Umbilical cord (tissue), 2 donors: ENCODE measurements at places on chromosomes 2 and 18.
A peak's percentile ranks its signal among the peaks of the same experiment; 100 is the strongest.

DNA sequence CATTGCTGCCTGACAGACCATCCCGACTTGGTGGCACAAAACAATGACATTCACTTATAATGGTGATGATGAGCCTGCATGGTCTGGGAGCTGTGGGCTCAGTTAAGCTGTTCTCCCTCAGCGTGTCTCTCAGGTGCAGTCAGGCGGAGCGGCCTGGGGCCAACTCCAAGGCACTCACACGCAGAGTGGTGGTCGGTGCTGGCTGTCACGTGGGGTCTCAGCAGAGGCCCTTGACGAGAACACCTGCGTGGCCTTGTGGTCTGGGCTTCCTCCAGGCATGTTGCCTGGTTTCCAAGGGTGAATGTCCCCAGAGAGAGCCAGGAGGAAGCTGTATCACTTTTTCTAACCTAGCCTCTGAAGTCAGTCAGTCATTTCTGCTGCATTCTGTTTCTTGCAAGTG, 29.8 kb downstream of the ARMC9 start:
- no peak for DNase-seq

DNA sequence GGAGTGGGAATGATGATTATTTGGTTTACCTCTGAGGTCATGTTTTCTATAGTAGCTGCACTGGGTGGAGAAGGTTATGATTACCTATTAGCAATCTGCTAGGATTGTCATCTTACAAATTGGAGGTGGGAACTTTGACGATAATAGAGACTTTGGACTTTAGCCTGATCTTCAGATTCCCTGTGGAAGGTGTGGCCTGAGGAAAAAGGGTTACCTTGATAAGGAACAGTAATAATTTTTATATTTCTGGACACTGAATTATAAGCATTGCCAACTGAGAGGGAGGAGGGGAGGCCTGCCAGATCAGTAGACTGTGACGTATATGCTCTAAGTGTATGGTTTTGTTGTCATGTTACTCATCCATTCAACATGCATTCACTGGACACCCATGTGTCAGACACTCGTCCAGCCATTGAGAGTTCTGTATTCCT, 183.4 kb upstream of the FOSL2 start:
- no peak for DNase-seq

DNA sequence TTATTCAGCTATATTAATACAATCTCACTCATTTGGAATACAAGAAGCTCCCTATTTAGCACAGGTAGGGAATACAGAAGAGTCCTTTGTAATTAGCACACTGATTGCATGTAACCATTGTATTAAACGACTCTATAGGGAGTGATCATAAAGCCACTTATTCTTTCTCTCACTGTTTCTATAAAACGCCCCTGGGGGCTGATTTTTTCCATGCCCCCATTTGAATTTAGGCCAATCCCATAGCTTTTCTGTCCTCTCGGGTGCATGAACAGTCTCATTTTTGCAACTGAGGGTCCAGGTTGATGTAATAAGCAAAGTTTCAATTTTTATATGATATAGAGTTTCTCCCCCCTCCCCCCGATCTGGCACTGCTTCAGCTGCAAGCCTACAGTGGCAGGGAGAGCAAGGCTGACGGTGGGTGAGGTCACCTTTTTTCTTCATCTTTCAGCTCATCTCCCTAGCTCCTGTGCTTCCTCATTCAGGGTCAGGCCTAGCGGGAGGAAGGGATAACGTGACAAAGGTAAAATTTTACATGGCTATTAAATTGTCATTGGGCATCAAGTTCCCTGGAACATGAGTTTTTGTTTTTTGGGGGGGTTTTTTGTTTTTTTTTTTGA, 45.7 kb downstream of the GAD1 start:
- DNase-seq: no peak

- DNase-seq: no peak
These were observed 5.2 kb upstream of the COMMD1 start for GRCh38 chr2:61900281-61900680.

GRCh38 chr2:1600191-1601066, 143.9 kb downstream of the PXDN start:
- no peak for DNase-seq

DNA sequence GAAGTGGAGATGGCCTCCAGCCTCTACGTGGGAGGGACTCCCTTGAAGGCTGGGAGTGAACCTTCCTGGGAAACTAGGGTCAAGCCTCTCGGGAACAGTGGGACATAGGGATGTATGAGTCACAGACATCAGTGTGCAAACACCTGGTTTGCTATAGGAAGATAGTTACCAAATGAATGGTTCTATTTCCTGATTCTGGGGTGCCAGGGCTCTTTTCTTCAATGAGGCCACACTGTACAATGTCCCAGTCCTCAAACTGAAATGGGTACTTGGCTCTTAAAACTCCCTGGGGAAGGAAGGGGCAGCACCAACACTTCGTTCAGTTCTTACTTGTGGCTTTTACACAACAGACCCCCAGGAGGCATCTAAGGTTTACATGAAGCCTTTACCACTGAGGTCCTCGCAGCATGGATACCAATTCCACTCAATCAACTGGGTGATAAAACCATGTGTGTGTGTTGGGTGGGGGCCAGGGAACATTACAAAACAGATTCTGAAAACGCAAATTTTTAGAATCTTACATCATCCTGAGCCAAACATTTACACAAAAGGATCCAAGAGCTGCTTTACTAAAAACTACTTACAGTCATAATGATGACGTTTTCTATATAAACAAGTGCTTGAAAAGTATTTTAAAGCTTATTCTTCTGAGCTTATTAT, 10.4 kb downstream of the ERFE start:
- DNase-seq: no peak

GRCh38 chr18:6328621-6329010, 86.1 kb downstream of the L3MBTL4 start:
- DNase-seq: no peak

DNA sequence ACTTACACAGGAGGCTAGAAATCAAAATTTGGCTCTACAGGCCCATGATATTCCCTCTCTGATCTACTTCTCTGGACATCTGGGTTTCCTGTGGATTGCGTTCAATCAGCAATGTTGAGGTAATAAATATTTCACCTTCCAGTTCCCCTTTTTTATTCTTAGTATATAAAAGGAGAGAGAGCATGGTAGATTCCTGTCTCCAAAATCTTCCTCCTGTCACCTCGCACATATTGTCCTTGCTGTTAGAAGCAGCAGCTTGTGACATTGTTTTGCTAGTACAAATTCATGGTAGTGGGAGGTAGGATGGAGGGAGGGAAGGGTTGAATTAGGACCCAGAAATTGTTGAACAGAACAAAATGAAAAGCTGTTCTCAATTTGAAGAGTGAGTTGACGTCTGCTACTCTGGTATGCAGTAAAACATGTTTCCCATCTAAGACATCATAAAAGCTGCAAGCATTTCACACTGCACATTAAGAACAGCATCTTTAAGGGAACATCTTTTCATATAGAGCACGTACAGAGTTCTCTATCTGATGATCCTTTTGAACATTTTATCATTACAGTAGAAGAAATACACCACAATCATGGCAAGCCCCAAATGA, 156.4 kb downstream of the RDH14 start:
- DNase-seq: peak; percentile 42

- no peak for DNase-seq
These were observed 37.1 kb upstream of the ASAP2 start for GRCh38 chr2:9169349-9170107.

DNA sequence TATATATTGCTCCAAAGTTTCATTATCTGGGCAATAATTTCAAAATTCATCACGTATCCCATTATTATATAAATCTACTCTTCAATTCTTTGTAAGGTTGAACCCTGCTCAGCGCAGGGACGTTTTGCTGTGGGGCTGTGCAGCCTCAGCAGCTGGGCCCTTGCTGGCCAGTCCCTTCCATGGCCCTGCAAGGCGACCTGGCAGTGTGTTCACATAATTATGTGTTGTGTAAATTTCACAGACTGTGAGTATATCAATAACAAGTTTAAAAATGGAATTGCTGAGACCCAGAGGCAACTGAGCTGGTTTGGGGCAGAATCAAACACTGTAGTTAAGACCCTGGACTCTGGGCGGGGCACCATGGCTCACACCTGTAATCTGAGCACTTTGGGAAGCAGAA, 16.1 kb upstream of the MAL start:
- no peak for DNase-seq

DNA sequence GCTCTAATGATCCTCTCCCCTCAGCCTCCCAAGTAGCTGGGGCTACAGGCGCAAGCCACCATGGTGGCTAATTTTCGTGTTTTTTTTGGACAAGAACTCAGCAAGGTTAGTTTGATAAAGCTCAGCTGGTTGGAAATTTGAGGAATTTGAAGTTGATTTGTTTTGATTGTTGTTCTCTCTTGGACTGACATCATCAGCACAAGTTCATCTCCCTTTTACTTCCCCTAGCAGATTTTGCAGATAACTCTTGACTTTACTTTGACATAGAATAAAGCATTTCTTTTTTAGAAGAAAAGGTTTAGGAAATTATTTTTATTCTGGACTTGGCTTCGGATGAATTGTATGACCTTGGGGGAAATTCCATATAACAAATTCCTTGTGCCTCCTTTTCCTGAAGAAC, 74.9 kb upstream of the DLX2 start:
- DNase-seq: no peak

DNA sequence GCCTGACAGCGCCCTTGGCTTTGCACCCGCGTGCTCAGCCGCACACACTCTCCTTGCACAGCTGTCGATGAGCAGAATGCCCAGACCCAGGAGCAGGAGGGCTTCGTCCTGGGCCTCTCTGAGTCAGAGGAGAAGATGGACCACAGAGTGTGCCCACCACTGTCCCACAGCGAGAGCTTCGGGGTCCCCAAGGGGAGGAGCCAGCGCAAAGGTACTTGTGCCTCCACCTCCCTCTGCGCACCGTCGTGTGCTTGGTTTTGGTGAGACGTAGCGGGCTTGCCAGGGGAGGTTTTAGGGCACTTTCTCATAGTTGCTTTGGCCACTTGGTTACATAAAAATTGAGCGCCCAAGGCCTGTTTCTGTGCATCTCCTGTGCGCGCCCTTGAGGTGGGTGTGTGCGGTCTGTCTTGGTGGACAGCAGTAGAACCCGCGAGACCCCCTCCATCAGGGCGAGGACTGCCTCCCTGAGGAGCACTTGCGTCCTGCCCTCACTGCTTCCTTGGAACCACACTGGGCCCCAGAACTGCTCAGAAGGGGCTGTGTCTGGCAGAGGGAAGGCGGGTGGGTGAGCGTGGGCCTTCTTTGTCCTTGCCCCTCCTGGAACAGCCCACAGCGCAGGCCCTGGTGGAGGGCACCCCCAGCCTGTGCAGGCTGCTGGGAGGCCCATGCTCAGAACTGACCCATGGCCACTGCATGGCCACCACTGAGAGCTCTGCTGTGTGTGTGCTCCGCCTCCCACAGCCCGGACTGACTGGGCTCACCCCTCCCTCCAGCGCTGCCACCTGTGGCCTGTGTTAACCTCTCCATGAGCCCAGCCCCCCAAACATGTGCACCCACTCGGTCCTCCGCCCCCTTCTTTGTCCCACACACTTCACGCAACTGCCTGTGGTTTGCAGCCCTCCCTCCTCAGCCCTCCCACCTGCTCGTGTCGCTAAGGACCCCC, 95.9 kb downstream of the DGKD start:
- no peak for DNase-seq

DNA sequence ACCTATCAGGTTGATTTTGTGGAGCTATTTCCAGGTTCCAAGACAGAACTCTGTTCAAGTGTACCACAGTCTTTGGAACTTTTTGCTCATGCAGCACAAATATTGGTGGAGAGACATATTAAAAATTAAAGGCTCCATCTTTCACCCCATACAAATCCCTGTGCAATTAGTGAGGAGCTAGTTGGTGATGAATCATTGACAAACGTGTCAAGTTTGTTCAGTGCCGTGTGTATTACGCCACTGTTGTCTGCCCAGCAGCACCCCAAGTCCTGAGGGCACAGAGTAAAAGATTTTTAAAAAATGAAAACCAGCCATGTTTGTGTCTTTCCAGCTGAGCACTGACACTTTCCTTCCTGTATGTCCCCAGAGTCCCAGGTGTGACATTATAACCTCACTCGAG, 9.3 kb downstream of the ATOH8 start:
- DNase-seq: no peak

DNA sequence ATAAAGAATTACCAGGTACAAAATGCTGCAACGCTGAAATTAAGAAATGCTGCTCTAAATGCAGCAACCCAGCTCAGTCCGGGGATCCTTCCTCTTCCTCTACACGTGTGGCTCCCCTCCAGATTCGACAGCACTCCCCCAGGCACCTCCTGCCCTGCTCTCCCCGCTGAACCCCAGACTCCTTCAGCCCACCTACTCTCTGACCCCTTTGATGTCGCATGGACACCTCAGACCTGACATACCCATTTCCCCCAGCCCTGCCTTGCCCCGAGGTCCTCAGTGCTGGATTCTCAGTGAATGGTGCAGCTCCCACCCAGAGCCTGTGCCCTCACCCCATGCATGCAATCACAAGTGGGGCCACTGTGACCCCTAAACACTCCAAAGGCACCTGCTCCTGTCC, 4.6 kb upstream of the ADRA2B start:
- DNase-seq: no peak

GRCh38 chr2:133107058-133107815, 437.2 kb upstream of the LYPD1 start:
- no peak for DNase-seq

GRCh38 chr18:2846636-2847316, at the start of gene EMILIN2:
Gene EMILIN2 (plus strand): TSS chr18:2847006. CDS start chr18:2847189, 183 bp downstream.
- DNase-seq: peak; percentile 83

GRCh38 chr2:160703648-160704585, 210.3 kb upstream of the RBMS1 start:
- DNase-seq: no peak

DNA sequence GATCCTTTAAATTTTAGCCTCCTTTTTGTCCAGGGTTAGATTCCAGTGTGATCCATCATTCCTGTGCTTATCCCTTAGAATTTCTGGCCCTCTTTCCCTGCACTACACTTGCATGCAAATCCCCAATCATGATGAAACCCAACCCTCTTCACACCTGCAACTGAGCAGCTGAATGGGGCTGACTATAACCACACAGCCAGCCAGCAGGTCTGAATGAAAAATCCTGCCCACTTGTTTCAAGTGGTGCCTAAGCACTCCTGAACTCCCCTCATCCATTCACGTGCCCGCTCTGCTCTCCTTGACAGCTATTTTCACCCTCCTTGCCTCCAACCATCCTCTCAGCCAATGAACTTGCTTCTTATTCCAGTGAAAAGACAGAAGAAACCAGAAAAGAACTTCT, 80.5 kb upstream of the AFF3 start:
- DNase-seq: no peak

DNA sequence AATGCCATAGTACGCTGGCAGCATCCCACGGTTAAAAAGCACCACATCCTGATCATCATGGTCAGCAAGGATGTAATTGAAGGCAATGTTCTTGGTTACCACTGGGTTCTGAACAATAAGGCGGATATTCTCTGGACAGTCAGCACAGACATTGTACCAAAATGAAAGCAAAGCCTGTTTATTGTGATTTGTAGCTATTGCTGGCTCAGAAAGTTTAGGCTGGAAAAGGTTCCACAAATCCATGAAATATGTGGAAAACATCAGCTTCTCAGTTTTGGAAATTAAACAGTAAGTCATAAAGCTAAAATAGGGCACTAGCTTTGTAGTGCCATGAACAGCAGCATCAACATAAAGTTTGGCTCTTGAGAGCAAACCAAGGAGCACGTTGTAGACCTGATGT, 52.2 kb downstream of the C2orf74 start:
- DNase-seq: no peak

GRCh38 chr2:54122939-54123338, 7.5 kb downstream of the ACYP2 start:
- peak; percentile 53 for DNase-seq

GRCh38 chr2:188515918-188516317, 224.2 kb downstream of the GULP1 start:
- DNase-seq: no peak

GRCh38 chr2:111702119-111702803, 181.7 kb downstream of the ANAPC1 start:
- DNase-seq: peak; percentile 14
